Stomach (tissue), 19 donors: ENCODE measurements at places on chromosomes 13 and 19. TPM values are rescaled to one million over a fixed set of nuclear protein-coding genes. Genes with fewer than 3 reads are reported as not detected.

DNA sequence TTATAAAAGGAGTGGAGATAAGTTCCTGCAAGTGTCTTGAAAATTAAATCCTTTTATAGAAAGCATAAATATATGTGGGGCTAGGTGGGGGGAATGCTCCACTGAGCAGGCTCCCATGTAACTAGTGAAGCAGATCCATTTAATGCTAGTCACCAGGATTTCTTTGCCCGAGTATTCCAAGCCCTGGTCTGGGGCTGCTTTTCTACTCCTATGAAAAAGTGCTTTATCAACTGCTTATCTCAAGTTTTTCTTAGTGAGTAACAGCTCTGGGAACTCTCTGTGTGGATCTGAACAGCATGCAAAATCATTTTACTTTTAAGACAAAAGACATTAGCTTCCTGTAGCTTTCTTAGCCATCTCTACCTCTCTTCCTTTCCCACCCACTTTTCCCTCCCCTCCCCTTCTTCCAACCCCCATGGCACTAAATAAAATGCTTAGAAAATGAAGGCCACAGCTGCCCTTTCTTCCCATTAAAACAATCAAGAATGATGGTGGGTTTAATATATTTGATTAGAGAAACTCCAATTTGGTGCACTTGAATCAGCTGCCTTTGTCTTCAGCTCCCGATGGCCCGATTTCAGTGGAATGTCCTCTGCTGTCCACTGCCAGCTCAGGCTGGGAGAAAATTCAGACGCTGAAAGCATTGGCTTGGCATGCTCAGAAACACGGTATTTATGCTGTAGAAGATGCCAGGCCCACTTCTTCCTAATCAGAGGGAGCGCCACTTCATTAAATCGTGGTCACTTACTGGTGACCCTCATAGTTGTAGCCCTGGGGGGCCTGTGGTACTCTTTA lies 475.1 kb downstream of the FOXO1 start:
- H3K27ac ChIP-seq: peak overlapping the region; percentile 64
- H3K4me1 ChIP-seq: peaks cover 12% of the 10 kb centered on the region
- no peak overlapping the region for H3K4me3 ChIP-seq
- no peaks in the 10 kb centered on the region for H3K36me3 ChIP-seq
- no peaks in the 10 kb centered on the region for H3K27me3 ChIP-seq

DNA sequence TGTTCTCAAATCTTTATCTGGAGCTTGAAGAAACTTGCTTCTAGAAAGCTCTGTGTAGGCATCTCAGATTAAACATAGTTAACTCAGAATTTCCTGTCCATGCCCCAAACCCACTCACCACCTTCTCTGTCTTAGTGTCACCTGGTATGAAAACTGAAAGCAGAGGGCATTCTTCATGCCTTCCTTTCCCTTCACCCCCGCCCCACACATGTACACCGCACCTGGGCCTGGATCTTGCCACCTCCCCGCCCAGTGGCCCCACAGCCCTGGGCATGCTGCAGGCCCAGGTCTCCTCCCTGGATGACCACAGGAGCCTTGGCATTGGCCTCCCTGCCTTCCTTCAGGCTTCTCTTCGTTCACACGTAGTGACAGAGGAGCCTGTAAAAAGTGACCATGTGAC lies 15.8 kb downstream of the CFAP97D2 start:
- H3K4me1 ChIP-seq: no peaks in the 10 kb centered on the region
- H3K4me3 ChIP-seq: no peak overlapping the region
- H3K27me3 ChIP-seq: peaks cover 5% of the 10 kb centered on the region
- DNase-seq: no peak
- H3K36me3 ChIP-seq: no peaks in the 10 kb centered on the region
- no peak overlapping the region for H3K27ac ChIP-seq

The TIMM29 gene
- 34.4 TPM for total RNA-seq

The COQ8B gene
- total RNA-seq: 52.3 TPM

The RFXAP gene
- total RNA-seq: 1.3 TPM

The CD33 gene
- 4.8 TPM for total RNA-seq

The SPRED3 gene
- total RNA-seq: 1.7 TPM
